ENCODE measurements at places on chromosomes 16 and 17.

DNA sequence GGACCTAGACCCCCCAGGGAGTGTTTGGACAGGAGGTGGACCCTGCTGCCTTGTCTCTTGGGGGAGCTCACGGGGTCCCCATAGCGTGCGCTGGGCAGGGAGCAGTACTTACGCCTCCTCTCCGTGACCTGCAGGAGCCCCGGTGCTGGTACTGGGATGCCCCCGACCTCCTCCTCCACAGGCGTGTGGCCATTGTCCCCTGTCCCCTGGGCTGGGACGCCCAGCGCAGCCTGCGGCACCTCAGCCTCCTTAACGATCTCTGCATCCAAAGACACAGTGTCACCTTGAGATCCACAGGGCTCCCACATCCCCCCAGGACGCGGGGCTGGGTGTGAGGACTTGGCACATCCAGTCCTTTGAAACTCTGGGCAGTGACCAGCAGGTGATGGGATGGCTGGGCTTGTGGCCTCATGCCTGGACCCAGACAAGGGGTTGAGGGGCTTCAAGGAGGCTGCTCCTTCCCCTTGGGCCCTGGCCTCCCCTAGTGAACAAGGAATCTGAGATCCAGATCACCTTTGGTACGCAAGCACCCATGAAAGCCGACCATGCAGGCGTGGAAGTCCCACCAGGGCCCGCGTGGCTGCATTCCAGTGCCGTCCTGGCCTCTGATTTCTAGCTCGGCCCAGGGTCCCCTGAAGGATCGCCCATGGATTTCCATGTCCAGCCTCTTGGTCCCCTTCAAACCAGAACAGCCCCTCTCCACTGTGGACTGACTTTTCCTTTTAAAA is 9.9 kb downstream of the DBNDD1 start:
- H3K27ac ChIP-seq: no peak overlapping the region
- H3K4me3 ChIP-seq: no peak overlapping the region
- no peaks in the 10 kb centered on the region for H3K36me3 ChIP-seq

- no peaks in the 10 kb centered on the region for H3K36me3 ChIP-seq
- no peak for DNase-seq
- no peak overlapping the region for H3K27ac ChIP-seq
Measured at GRCh38 chr16:11955713-11956123, 9.3 kb upstream of the TNFRSF17 start.

DNA sequence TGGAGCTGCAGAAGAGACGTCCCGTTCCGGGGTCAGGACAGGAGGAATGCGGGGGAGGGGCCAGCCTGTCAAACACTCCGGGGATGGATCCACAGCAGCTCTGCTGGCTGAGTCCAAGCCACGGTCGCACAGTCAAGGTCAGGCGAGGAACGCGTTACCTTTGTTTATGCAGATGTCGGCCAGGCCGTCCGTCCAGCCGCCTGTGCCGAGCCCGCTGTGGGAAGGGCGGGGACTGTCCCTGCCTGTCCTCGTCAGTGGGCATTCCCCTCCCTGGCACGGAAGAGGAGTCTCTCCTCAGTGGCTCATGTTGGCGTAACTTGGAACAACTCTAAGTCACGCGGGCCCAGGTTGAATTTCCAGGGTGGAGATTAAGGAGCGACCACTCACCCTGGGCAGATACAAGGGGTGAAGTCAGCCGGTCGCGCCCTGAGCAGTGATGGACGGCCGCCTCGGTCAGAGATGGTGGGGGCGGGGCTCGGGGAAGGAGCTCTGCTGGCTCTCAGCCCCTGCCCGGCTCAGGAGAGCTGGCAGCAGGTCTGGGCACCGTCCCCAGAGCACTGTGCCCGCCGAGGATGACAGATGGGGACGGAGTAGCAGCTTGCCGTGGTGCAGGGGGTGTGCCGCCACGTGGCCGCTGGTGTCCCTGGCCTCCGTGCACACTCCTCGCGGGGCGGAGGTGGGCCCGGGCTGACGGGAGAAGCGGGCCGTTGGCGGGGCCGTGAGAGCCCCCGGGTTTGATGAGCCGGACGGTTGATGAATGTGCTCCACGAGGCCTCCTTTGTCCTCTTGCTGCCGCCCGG is 7.3 kb downstream of the CACNA1H start:
- peaks cover 36% of the 10 kb centered on the region for H3K4me1 ChIP-seq
- DNase-seq: no peak
- no peaks in the 10 kb centered on the region for H3K27me3 ChIP-seq
- H3K4me3 ChIP-seq: peak overlapping the region; percentile 60
- H3K27ac ChIP-seq: no peak overlapping the region

GRCh38 chr17:77933777-77934398 is 24.6 kb upstream of the TNRC6C start:
- no peaks in the 10 kb centered on the region for H3K27me3 ChIP-seq
- no peak overlapping the region for H3K27ac ChIP-seq
- H3K4me3 ChIP-seq: no peak overlapping the region
- no peaks in the 10 kb centered on the region for H3K4me1 ChIP-seq

DNA sequence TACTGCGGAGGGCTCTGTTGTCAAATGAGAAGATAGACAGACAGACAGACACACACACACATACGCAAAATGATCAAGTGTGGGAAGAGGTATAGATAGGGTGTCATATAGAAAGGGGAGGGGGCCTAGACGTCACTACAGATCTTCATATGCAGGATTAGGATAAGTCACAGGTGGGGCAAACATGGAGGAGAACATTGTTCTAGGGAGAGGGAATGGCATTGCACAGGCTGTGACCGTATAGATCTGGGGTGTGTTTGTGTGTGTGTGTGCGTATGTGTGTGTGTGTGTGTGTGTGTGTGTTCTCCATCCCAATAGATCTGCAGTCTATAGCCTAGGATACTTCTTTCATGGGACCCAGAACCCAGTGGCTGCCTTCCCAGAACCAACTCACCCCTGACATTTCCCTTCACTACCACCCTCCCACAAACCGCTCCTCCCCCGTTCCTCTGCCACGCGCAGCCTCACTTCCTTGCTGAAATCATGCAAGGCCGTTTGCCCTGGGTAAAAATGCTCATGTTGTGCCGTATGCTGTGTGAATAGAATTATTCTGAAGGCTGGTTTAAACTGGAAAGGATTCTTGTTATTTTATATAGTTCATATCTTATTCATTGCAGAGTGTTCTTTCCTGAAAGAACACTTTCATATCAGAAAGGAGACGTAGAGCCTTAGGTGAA is 50.5 kb upstream of the CCL1 start:
- H3K36me3 ChIP-seq: no peaks in the 10 kb centered on the region
- no peaks in the 10 kb centered on the region for H3K27me3 ChIP-seq
- no peak overlapping the region for H3K27ac ChIP-seq
- H3K4me3 ChIP-seq: no peak overlapping the region
- no peaks in the 10 kb centered on the region for H3K4me1 ChIP-seq

- H3K36me3 ChIP-seq: no peaks in the 10 kb centered on the region
- H3K27me3 ChIP-seq: no peaks in the 10 kb centered on the region
- H3K4me3 ChIP-seq: no peak overlapping the region
- DNase-seq: no peak
- no peak overlapping the region for H3K27ac ChIP-seq
Measured at GRCh38 chr16:78256686-78257375, 157.4 kb downstream of the WWOX start.

GRCh38 chr16:68590201-68590994 is 51.3 kb downstream of the ZFP90 start:
- no peak for DNase-seq
- no peaks in the 10 kb centered on the region for H3K36me3 ChIP-seq
- H3K27me3 ChIP-seq: no peaks in the 10 kb centered on the region

DNA sequence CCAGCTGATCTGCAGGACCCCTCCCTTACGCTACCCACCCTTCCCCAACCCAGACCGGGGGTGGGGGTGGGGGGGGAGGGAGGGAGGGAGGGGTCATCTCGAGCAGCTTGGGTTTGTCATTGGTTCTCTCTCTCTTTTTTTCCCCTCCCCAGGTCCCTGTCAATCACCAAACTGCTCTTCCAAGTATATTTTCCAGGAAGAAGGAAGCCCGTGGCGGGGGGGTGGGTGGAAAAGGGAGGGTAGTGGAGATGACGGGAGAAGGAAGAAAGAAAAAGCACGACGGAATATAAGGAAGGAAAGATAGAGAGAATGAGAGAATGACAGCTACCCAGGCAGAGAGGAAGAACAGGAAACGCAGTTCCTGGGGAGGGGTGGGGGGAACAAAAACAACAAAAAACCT is 17.9 kb downstream of the SALL1 start:
- H3K4me1 ChIP-seq: no peaks in the 10 kb centered on the region
- no peak overlapping the region for H3K27ac ChIP-seq
- no peak overlapping the region for H3K4me3 ChIP-seq

DNA sequence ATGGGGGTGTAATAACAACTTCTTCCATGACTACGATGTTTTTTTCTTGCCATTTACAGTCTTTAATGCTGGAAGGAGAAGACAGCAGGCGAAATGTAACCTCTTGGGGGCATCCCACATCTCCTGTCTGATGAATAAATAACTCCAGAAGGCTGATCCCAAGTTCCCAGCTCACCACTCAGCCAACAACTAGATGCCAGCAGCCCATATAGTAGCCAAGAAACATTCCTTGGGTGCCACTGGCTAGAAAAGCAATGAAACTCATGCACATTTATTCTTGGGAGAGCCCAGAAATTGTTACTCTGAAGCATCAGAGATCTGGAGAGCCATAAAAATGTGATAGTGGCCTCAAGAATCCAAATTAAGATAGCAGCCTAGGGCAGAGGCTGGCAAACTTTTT is 22.7 kb upstream of the TMEM101 start:
- no peak overlapping the region for H3K27ac ChIP-seq
- H3K4me3 ChIP-seq: no peak overlapping the region
- peaks cover 34% of the 10 kb centered on the region for H3K36me3 ChIP-seq
- no peak for DNase-seq
- H3K27me3 ChIP-seq: no peaks in the 10 kb centered on the region

DNA sequence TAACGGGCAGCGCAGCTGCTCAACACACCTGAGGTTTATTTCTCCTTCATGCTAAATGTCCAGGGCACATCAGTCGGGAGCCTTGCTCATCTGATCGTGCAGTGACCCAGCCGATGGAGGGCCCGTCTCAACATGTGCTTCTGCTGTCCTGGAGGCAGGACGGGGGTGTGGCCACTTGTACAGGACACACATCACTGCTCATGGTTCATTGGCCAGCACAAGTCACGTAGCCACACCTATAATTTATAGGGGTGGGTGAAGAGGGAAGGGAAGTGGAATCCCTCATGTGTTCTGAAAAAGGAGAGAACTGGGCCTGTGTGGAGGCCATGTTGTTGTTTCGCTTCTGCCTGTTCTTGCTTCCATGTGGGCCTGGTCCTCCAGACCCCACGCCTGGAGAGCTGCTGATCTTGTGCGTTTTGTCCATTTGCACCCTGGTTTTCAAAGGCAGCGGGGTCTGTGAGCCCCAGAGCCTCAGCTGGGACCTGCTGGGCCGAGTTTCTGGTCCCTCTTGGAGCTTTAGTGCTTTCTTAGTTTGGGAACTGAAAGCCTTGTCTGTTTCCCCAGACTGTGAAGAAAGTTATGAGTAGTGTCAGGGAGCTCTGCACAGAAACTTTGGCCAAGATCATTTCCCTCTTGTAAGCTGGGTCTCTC is 60.5 kb downstream of the CMIP start:
- H3K4me3 ChIP-seq: no peak overlapping the region
- H3K27ac ChIP-seq: no peak overlapping the region
- no peak for DNase-seq
- H3K36me3 ChIP-seq: no peaks in the 10 kb centered on the region

Data from thoracic aorta (tissue), 2 donors.